Stimulated activated CD8-positive, alpha-beta memory T cell treated with anti-CD3 and anti-CD28 coated beads, Interleukin-12 subunit alpha, Interleukin-12 subunit beta, amount 100 ng/mL, for 4 hours (primary cell): ENCODE measurements at places on chromosomes 2 and 18.

- DNase-seq, result no peak
Observed at GRCh38 chr2:39020383-39020782, 100.5 kb downstream of the SOS1 start.

GRCh38 chr2:186195696-186196095 lies 290.4 kb upstream of the ZC3H15 start:
- DNase-seq, result no peak

- no peak for DNase-seq
Observed at GRCh38 chr18:45040879-45041278, 360.2 kb downstream of the SETBP1 start.

- DNase-seq, result no peak
Observed at GRCh38 chr2:54284826-54285225, 28.8 kb upstream of the TSPYL6 start.

DNA sequence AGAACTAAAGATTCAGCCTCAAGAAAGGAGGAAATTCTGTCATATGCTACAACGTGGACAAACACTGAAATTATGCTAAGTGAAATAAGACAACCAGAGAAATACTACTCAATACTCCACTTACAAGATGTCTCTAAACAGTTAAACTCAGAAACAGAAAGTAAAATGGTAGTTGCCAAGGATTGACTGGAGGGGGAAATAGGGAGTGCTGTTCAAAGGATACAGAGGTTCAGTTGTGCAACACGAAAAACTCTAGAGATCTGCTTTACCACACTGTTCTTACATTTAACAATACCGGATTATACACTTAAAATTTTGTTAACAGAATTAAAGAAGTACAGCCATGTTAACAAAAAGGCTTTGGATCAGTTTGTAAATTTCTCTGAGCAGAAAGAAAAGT lies 39.8 kb upstream of the C2orf15 start:
- no peak for DNase-seq

DNA sequence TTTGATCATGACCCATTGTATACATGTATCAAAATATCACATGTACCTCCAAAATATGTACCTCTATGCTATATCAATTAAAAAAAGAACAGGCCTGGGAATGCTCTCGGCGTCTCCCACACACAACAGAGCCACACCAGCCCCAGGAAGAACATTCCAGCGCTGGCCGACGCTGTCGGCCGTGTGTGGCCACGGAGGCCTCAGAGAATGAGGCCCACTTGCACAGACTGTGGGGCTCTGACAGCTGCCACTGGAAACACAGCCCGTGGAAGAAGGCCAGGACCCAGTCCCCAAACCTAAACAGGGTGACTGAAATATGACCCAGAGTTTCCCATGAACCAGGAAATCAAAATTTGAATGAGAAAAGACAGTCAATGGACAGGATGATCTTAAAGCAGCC lies 69.7 kb downstream of the EIPR1 start:
- DNase-seq, result no peak

DNA sequence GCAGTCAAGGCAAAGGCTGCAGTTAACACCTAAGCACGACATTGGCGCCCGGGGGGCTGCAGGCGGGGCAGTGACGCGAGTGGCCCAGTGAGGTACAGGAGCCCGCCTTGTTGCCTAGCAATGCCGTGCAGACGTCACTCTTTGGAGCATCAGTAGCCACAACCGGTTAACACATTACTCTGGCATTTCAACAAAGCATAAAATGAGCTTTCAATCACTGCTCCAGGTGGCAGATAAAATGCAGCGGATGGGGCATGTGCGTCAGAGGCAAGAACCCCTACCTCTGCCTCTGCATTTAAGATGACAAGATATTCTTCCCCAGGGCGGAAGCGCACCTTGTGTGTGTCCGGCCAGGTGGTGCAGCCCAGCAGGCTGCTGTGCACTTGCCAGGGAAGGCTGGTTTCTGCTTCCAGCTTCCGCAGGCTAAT lies 139.4 kb downstream of the MTCL1 start:
- no peak for DNase-seq

DNA sequence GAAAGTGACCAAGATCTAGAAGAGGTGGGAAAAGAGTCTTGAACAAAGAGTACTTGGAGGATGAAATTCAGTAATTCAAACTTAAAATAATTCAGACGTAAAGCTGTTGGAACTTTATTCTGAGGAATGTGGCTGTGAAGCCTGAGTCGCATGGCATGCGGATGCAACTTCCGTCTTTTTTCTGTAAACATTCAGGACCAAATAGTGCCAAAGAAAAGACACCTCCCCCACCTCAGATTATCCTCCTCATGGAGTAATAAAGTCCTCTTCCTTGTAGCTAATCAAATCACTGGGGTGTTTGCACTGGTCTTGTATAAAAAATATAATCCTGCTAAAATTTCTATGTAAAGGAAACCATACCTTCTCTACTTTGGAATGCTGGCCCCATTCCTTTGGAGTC lies 790.4 kb downstream of the TSN start:
- DNase-seq, result no peak

DNA sequence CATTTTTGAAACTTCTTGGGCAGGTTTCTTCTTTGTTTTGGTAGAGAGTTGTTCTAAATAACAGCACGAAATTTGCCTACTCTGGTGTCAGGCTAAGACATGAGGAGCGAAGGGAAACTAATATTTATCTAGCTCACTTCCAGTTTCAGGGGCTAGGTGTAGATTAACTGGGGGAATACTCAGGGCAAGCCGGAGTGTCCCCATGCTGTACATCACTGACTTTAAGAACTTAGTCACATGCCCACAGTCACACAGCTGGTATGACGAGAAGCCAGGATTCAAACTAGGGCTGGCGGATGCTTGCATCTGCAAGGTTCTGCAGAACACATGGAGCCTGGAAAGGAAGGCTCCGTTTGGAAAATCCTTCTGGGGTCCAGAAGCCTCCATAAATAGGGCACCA lies 133.3 kb downstream of the ALPK2 start:
- no peak for DNase-seq

DNA sequence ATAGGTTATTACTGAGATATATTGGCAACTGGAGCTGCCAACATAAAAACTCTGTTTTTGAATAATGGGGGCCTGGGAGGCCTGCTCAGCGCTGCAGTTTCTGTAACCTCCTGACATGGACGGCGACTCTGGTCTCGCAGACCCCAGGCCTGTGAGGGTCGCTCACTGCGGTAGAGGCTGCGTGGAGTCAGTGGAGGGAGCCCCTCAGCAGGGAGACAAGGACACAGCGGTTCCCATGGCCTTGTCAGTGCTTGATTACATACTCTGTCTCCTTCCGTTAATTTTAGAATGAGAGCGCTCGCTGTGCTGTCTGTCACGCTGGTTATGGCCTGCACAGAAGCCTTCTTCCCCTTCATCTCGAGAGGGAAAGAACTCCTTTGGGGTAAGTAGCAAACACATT lies 858 bp downstream of the TPO start:
- DNase-seq, result no peak

DNA sequence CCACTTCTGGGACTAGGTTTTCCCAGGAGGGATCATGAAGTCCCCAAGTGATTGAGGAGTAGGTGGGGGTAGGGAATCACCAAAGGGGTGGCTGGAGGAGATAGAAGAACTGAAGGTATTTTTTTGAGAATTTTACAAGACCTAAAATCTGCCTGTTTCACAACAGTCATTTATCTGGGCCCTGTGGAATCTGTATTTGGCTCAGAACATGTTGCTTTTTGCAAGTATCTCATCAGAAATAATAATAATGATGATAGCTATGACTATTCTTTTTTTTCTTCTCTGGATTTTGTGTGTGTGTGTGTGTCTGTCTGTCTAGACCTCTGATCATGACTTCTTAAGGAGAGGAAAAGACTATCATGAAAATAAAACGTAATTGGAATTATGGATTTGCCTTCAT lies 13.9 kb downstream of the STON1 start:
- DNase-seq, result no peak

DNA sequence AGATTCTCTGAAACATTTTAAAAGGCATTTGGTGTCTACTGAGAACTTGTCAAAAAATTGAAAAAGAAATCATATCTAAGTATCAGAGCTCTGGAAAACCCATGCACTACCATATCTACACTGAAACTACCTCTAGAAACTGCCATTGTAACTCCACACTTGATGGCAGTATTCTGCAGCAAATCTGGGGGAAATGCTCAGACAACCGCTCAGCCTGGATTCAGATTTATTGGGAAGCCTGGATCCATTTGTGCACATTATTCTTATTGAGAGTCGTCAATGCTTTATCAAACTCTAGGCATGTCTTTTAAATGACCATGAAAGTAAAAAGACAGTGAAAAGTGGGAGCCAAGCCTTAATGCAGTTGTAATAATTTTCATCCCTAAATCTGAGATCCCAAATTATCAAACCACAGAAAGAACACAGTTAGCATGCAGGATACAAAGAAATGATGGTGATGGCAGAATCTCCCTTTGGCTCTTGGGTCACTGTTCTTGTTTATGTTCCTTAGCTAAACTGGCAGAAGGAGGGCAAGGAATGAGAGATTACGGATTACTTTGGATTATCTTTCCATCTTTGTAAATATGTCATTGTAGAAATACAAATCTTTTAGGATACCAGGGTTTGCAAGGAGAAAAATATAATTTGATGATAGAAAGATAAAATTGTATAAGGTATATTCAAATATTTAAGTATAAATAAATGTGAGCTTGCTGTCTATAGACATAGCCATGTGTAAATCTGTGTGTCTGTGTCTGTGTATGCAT lies 512.1 kb upstream of the SYT4 start:
- DNase-seq, result no peak

DNA sequence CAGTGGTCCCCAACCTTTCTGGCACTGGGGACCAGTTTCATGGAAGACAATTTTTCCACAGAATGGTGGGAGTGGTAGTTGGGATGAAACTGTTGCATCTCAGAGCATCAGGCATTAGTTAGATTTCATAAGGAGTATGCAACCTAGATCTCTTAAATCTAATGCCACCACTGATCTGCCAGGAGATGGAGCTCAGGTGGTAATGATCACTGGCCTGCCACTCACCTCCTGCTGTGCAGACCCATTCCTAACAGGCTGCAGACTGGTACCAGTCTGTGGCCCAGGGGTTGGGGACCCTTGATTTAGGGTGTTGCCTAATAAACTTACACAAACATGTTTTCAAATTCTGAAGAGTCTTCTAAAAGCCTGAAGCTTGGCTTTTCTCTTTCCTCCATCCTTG lies 261.3 kb downstream of the CDH19 start:
- DNase-seq, result no peak

DNA sequence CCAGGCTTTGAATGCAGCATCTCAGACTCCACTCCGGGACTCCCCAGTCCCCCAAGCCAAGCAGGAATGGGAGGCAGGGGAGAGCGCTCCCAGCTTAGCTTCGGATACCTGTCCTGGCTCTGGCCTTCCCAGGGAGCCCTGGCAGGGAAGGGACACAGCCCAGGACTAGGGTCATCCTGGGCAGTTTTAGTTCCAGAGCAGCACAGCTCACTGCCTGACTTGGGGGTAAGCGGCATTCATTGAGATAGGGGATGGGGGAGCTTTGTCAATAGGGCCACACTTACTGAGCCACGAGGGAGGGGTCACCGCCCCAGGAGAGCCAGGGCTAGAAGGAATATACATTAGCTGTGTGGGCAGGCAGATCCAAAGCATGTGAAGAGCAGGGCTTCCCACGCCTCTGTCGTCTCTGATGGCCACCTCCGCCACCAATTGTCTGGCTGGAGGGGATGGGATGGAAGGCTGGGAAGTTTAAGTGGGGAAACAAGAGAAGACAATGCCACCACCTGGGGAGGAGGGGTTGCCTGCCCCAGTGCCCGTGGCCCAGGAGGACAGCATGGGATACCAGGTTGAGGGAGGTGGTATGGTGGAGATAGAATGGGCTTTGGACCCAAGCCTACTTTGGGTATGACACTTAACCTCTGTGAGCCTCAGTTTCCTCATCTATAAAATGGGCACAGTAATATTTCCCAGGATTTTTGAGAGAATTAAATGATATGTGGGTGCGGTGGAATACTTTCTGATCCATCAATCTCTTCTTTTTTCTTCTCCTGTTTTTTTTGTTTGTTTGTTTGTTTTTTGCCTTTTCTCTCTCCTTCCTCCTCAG lies 40.2 kb downstream of the SCTR start:
- DNase-seq, result no peak

GRCh38 chr2:112195167-112195766 lies 57.1 kb downstream of the FBLN7 start:
- DNase-seq, result no peak

DNA sequence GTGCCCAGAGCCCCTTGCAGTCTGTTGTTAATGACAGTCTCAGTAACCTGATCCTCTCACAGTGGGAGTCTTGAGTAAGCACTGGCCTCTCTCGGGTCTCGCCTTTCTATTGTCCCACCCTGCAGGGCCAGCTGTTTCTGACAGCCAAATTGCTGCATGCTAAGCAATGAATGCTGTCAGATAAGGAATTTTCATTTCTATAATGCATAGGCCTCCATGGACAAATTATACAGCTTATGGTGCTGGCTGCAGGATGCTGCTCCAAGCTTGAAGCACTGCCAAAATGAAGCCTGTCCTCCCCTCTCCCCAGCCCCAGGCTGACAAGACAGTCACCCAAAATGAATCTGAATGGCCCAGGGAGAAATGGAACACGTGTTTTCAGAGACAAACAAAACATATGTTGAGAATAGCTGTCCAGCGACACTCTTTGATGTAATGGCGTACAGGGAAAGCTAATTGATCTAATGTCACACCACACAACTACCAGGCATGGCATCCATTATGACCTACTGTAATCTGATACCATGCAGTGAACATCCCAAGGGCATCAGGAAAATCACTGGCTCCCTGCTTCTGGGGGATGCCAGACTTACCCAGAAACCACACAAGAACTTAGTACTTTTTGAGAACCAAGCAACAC lies 36.8 kb downstream of the ACVR1 start:
- no peak for DNase-seq

- DNase-seq, result peak; percentile 68
Observed at GRCh38 chr2:231198291-231199173, at the start of gene ARMC9. Gene ARMC9 (plus strand): TSS chr2:231198631. CDS start chr2:231206239, 7,608 bp downstream.

DNA sequence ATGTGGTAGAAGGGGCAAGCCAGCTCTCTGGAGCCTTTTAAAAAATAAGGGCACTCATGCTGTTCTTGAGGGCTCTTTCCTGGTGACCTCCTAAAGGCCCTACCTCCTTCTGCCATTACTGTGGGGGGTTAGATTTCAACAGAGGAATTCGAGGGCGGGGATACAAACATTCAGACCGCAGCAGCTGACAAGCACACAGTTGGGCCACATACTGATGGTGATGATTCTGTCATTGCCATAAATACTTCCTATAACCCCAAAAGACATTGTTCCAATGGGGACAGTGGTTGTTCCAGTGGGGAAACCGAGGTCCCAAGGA lies 67.0 kb downstream of the TSHZ1 start:
- no peak for DNase-seq

GRCh38 chr2:30404319-30405259 lies 42.5 kb upstream of the LCLAT1 start:
- DNase-seq, result no peak

GRCh38 chr2:42030829-42031228 lies 17.0 kb upstream of the PKDCC start:
- no peak for DNase-seq

- DNase-seq, result no peak
Observed at GRCh38 chr2:6806604-6807003, 59.1 kb downstream of the CMPK2 start.
